Astrocyte (in vitro differentiated cells and primary cell): ENCODE measurements at places on chromosomes 1 and 21. TPM values are rescaled to one million over a fixed set of nuclear protein-coding genes. Genes with fewer than 3 reads are reported as not detected.
A peak's percentile ranks its signal among the peaks of the same experiment; 100 is the strongest.

WNT3A gene
- not detected in 2 replicates for total RNA-seq

GRCh38 chr21:33110340-33110715, 40.4 kb downstream of the OLIG1 start:
- no peak for DNase-seq

DNA sequence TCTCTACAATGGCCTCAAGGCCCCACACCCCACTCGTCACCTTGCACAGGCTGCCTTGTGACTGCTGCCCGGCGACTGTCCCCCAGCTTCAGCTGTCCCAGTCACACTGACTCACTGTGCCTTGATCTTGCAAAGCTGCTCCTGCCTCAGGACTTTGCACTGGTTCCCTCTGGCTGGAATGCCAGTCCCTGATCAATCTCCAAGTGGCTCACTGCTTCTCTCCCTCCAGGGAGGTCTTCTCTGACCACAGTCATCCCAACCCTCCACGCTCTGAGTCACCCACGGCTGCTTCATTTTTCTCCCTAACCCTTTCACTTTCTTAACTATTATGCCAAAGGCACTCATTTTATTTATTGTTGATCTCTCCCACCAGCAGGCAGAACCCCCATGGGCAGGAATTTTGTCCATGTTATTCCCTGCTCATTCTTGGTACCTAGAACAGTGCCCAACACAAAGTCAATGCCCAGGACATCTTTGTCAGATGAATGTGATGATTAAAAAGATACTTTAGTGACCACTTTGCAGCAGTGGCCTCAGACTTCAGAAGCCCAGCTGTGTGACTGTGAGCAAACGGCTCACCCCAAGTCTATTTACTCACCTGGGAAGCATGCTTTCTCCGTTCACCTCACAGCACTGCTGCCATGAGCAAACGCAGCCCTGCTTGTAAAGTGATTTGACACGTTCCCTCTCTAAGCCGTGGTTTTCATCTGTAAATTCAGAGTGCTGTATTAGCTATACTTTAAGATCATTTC, 53.4 kb downstream of the ZBTB18 start:
- peak; percentile 94 for DNase-seq

LEFTY1 gene
- total RNA-seq = 4.2 and 11.8 TPM in 2 replicates

- no peak for DNase-seq
Measured at GRCh38 chr1:204853436-204853835, 17.2 kb upstream of the NFASC start.

FAM3B gene
- total RNA-seq = not detected in 2 replicates

- DNase-seq = no peak
Measured at GRCh38 chr1:231721436-231721835, 94.8 kb downstream of the DISC1 start.

DNA sequence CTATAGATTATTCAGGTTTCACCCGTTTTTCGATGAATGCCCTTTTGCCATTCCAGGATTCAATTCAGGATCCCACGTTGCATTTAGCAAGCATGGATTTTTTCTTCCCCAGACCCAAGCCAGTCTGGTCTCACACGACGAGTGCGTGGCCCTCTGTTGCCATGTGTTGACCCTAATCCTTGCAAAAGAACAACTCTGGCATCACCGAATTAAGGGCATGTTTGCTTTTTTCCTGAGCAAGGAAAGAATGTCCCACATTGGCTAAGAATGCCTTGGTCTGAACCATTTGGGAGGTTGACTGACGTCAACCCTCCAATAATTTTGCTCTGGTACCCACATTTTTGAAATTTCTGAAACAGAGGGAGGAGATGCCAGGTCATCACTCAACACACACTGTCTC, 153.0 kb upstream of the WNT4 start:
- DNase-seq = no peak

ADCY10 gene
- 0.07 and 0.27 TPM in 2 replicates for total RNA-seq

ANKRD34A gene
- 5.8 and 6.3 TPM in 2 replicates for total RNA-seq

- DNase-seq = peak; percentile 5
Measured at GRCh38 chr1:38990386-38990737, 714 bp upstream of the AKIRIN1 start.

GRCh38 chr1:34164771-34165391, at the start of gene CSMD2:
TSS of gene CSMD2 (minus strand) at chr1:34165230. CDS start at chr1:34165097, 133 bp downstream.
- peak; percentile 66 for DNase-seq

TRIM46 gene
- total RNA-seq = 13.2 and 13.6 TPM in 2 replicates

DNA sequence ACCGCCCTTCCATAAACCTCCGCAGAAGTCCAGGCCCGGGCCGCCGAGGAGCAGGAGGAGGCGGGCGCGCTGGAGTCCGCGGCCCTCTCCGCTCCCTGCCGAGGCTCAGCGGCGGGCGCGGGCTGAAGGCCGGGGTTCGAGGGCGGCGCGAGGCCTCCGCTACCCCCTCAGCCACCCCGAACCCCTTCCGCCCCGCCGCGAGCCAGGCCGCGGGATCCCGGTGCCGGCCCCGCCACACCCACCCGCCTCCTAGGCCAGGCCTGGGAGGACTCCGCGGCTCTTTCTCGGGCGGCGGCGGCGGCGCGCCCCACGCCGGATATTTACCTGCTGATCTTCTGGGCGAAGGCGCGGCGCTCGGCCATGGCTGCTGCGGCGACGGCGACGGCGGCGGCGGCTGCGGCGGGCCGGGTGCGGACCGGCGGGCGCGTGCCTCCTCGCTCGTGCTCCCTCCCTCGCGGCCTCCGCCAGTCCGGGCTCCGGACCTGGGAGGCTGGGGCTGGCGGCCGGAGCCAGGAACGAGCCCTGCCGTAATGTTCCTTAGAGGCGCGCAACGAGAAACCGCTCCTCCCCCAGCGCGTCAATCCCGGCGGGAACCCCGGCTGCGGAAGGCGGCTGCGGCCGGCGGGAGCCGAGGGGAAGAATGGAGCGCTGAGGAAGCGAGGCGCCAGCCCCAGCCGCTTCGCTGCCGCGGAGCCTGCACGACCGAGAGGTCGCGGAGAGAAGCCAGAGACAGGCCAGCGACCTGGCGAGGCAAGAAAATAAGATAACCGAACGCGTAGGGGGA, at the start of gene DOCK7:
TSS of gene DOCK7 (minus strand) at position 484 of the 784 bp plus-strand sequence. CDS start at position 362, 122 bp downstream.
- DNase-seq = peak; percentile 62

DNA sequence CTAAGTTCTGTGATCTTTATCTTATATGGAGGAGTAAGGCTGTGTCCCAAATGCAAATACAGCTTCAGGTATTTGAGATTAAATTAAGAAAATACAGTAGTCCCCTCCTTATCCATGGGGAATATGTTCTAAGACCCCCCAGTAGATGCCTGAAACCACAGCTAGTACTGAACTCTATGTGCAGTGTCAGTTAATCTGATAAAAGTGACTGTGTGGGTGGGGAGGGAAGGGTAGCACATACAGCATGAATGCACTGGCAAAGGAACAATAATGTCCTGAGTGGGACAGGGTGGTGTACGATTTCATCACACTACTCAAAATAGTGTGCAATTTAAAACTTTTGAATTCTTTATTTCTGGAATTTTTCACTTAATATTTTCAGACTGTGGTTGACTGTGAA, 83.1 kb downstream of the HS2ST1 start:
- peak; percentile 18 for DNase-seq

- no peak for DNase-seq
Measured at GRCh38 chr1:161484613-161485012, 20.6 kb upstream of the FCGR2A start.

SESN2 gene
- 74.6 and 78.3 TPM in 2 replicates for total RNA-seq

GRCh38 chr1:14875524-14876509, 277.3 kb downstream of the KAZN start:
- DNase-seq = no peak

- DNase-seq = no peak
Measured at GRCh38 chr1:28027660-28028059, 60.8 kb downstream of the EYA3 start.

- peak; percentile 14 for DNase-seq
Measured at GRCh38 chr1:50667710-50668356, 244.6 kb upstream of the DMRTA2 start.

FCN3 gene
- not detected in 2 replicates for total RNA-seq

CD52 gene
- total RNA-seq = 1.9 TPM in 1 of 2 replicates, not detected in the other

GRCh38 chr1:162373541-162374260, 3.0 kb downstream of the SPATA46 start:
- DNase-seq = peak; percentile 73

GRCh38 chr1:197783510-197783948, 8.2 kb upstream of the DENND1B start:
- DNase-seq = peak; percentile 65

REN gene
- not detected in 2 replicates for total RNA-seq

PODN gene
- total RNA-seq = 1.9 and 2.6 TPM in 2 replicates

DHCR24 gene
- 116 and 168 TPM in 2 replicates for total RNA-seq

DNA sequence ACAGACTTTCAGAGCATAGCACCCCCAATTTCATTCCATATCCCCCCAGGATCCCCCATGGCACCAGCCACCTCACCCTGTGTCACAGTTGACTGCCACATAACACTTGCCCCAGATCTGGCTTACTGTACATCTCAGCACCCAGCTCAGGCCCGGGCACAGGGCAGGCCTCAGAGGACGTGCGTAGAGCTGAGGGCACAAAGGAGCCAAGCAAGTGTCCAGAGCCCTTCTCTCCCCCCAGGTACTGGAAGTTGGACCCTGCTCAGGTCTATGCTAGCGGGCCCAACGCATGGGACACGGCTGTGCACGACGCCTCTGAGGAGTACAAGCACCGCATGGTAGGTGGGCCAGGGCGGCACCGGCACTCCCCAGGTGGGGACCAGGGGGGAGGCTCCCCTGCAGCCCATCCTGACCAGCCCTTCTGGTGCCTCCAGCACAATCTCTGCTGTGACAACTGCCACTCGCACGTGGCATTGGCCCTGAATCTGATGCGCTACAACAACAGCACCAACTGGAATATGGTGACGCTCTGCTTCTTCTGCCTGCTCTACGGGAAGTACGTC, 8.0 kb upstream of the SYTL1 start:
- no peak for DNase-seq

DNA sequence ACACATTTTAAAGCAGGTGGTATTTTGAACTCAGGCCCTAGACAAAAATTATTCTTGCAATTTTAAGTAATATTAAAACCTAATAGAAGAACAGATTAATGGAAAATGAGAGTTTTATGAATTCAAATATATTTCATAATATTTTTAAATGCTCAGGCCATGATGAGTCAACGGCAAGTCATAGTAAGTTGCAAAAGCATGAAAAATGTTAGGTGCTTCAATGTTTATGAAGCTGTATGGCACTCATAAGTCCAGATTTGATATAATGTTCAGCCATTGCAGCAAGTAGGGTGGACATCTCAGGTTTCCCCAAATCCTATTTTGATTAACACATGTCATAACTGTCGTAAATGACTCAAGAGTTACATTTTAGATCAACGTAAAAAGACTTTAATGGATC, 112.6 kb downstream of the GRIK1 start:
- no peak for DNase-seq

GRCh38 chr1:39293375-39294070, 89.0 kb downstream of the MACF1 start:
- DNase-seq = peak; percentile 64

DNA sequence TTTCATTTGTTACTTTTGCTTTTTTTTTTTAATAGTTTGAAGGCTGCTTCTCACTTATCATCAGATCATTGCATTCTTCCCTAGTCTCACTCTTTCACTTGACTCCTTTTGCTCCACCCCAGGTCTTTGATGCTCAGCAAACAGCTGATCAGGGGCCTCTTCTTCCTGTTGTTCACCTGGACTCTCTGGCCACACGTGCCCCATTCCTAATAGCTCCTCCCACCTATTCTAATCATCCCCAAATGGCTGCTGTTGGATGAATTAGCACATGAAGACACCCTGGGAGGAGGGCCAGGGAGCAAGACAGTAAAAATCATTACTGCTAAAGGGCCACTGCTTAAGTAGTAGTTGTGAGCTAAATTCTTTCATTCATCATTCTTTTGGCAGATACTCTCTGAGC, 119.5 kb downstream of the MAB21L3 start:
- DNase-seq = no peak

- DNase-seq = no peak
Measured at GRCh38 chr1:38608202-38608864, 251.2 kb downstream of the RRAGC start.

DNA sequence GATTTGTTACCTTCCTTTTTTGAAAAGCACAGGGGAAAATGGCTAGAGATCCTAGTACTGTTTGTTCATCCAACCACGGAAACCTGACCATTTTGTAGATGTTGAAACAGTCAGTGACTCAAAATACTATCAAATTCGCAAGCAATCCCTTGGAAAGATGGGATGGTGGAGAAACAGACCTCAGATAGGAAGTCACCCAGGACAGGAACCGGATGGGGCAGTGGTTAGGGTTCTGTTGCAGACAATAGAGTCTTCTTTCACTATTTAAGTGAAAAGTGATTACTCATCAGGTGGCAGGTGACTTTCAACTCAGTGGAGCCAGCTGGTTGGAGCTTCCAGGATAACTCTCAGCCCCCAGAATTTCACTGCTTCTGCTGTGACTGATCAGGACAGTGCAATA, 17.0 kb downstream of the LHX4 start:
- no peak for DNase-seq

CIART gene
- total RNA-seq = 4.8 and 6.3 TPM in 2 replicates

DNA sequence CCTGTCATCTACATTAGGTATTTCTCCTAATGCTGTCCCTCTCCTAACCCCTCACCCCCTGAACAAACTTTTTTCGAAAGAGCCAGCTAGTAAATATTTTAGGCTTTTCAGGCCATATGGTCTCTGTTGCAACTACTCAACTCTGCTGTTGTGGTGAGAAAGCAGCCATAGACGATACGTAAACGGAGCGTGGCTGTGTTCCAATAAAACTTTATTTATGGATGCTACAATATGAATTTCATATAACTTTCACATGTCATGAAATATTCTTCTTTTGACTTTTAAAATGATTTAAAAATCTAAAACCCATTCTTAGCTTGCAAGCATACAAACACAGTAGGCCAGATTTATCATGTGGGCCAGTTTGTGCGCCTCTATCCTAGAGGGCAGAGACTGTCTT, 11.2 kb upstream of the RPS6KA1 start:
- DNase-seq = no peak

- peak; percentile 62 for DNase-seq
Measured at GRCh38 chr1:197696372-197696771, 78.9 kb downstream of the DENND1B start.

DNA sequence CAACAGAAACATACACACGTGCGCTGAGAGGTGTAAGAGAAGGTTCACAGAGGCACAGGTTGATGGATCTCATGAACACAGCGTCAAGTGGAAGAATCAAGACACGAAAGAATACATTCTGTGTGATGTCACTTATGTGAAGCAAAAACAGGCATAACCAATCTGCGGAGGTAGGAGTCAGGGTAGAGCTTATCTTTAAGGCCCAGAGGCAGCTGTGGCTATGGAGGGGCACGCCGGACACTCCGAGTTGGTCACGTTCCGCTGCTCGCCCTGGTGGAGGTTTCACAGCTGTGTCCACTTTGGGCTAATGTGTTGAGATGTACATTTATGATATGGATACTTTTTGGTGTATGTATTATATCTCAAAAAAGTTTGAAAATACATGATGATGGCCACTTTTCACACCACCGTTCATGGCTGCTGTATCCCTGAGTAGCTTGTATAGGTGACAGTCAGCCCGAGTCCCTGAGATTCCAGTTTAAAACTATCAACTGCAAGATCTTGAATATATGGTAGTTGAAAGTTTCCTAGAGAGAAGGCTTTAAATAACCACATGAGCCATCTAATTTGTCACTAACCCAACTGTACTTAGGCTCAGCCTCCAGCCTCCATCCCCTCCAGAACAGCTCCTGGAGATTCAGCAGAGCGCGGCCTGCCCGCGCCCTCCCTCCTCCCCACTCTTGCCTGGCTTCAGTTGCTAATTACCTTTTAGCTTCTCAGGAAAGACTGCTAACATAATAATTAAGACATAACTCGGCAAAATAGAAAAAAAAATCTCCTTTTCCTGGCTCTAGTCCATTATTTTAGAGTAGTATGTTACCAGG, 6.7 kb upstream of the ADARB1 start:
- no peak for DNase-seq

- DNase-seq = no peak
Measured at GRCh38 chr21:28826021-28826420, 166.7 kb downstream of the LTN1 start.

GRCh38 chr1:107459204-107459904, 318.5 kb downstream of the NTNG1 start:
- DNase-seq = no peak
